ENCODE measurements at places on chromosomes 5 and 9. TPM values are rescaled to one million over a fixed set of nuclear protein-coding genes. Genes with fewer than 3 reads are reported as not detected.

Gene SHOC1
- not detected for total RNA-seq

Gene SGCD
- total RNA-seq: 0.96 TPM

Gene PCA3
- total RNA-seq: not detected

Gene TRPM6
- not detected for total RNA-seq

Gene GGTA1
- not detected for total RNA-seq

Gene PDE6A
- under 0.01 TPM for total RNA-seq

Gene PITX1
- total RNA-seq: 87.6 TPM

Gene CBY3
- not detected for total RNA-seq

Gene GOLGA2
- 41.2 TPM for total RNA-seq

Gene SLC34A3
- not detected for total RNA-seq

Gene IL13
- not detected for total RNA-seq

Gene SOHLH1
- not detected for total RNA-seq

Gene ABLIM3
- total RNA-seq: 2.8 TPM

Data from tracheal epithelial cell (primary cell).